K562 (cell line): ENCODE measurements at places on chromosomes 4 and X. TPM values are rescaled to one million over a fixed set of nuclear protein-coding genes. Genes with fewer than 3 reads are reported as not detected.

PITX2 gene
- 0.40 TPM in 1 of 2 replicates, not detected in the other for polyA plus RNA-seq

NWD2 gene
- polyA plus RNA-seq, result not detected in 2 replicates

CFP gene
- polyA plus RNA-seq, result 1.2 and 2.0 TPM in 2 replicates

TKTL1 gene
- polyA plus RNA-seq, result 0.38 and 0.62 TPM in 2 replicates

GABRQ gene
- polyA plus RNA-seq, result 1.4 and 1.8 TPM in 2 replicates

MGARP gene
- not detected in 2 replicates for polyA plus RNA-seq

RIPPLY1 gene
- not detected in 2 replicates for polyA plus RNA-seq

SPANXB1 gene
- polyA plus RNA-seq, result not detected in 2 replicates

PTTG2 gene
- not detected in 2 replicates for polyA plus RNA-seq

NUP62CL gene
- polyA plus RNA-seq, result 51.5 and 63.6 TPM in 2 replicates

AWAT2 gene
- polyA plus RNA-seq, result not detected in 2 replicates

FRMPD4 gene
- polyA plus RNA-seq, result not detected in 2 replicates

TEX13B gene
- polyA plus RNA-seq, result not detected in 2 replicates

FOXO4 gene
- polyA plus RNA-seq, result 11.0 and 12.8 TPM in 2 replicates

KLHL34 gene
- polyA plus RNA-seq, result not detected in 2 replicates

CENPVL1 gene
- not detected in 2 replicates for polyA plus RNA-seq

PASD1 gene
- 11.1 and 11.3 TPM in 2 replicates for polyA plus RNA-seq

TMEM33 gene
- 34.0 and 53.7 TPM in 2 replicates for polyA plus RNA-seq

UGT2B15 gene
- polyA plus RNA-seq, result not detected in 2 replicates

BCORL1 gene
- polyA plus RNA-seq, result 4.3 and 5.0 TPM in 2 replicates

NALF2 gene
- polyA plus RNA-seq, result not detected in 2 replicates

ZNF275 gene
- polyA plus RNA-seq, result 12.0 and 13.6 TPM in 2 replicates

FGF13 gene
- polyA plus RNA-seq, result 33.5 and 36.1 TPM in 2 replicates

HOPX gene
- polyA plus RNA-seq, result not detected in 2 replicates

NDUFC1 gene
- polyA plus RNA-seq, result 170 and 180 TPM in 2 replicates

SULT1B1 gene
- polyA plus RNA-seq, result not detected in 2 replicates
